ENCODE measurements at places on chromosomes 1 and 21. TPM values are rescaled to one million over a fixed set of nuclear protein-coding genes. Genes with fewer than 3 reads are reported as not detected.
A peak's percentile ranks its signal among the peaks of the same experiment; 100 is the strongest.

DNA sequence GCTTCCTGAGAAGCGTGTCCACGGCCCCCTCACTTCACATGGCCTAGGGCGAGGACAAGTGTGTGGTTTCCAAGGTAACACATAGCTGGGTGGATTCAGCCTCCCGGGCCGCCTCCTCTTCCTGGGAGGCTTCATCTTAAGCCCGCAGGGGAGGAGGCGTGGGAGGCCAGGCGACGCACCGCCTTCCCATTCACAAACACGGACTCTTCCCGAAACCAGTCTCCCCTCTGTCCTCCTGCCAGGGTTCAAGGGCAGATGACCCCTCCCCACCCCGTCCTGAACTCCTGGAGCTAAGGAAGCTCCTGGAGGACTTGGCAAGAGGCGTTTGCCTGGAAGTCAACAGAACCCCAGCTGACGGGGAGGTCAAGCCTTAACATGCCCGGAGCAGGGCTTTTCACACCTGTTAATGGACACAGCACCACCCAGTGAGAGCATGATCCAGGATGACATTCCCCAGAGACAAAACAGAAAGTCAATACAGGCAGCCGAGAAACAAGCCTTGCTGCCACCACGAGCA, 56.7 kb downstream of the KCNN3 start:
- no peaks in the 10 kb centered on the region for H3K4me1 ChIP-seq
- H3K27me3 ChIP-seq = no peaks in the 10 kb centered on the region
- H3K36me3 ChIP-seq = no peaks in the 10 kb centered on the region
- DNase-seq = no peak

GRCh38 chr1:77239311-77239710, 20.1 kb upstream of the PIGK start:
- no peak overlapping the region for H3K4me3 ChIP-seq
- no peak overlapping the region for H3K27ac ChIP-seq
- DNase-seq = no peak
- H3K27me3 ChIP-seq = no peaks in the 10 kb centered on the region
- H3K36me3 ChIP-seq = no peaks in the 10 kb centered on the region
- H3K4me1 ChIP-seq = no peaks in the 10 kb centered on the region

Gene KDF1
- total RNA-seq = 2.4 TPM

Gene SLC30A7
- 21.9 TPM for total RNA-seq

Gene SEMA4A
- total RNA-seq = 2.5 TPM

DNA sequence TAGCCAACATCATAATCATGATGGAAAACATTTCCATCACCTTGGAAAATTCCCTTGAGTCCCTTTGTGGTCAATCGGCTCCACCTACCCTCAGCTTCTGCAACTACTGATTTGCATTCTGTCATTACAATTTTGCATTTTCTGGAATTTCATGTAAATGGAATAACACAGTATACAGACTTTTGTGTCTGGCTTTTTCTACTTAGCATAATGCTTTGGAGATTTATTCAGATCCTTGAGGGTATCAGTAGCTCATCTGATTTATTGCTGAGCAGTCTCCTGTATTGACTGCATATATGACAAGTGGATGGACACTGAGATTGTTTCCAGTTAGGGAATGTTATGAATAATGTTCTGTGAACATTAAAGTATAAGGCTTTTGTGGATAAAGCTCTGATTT, 358.3 kb downstream of the USP25 start:
- H3K36me3 ChIP-seq = no peaks in the 10 kb centered on the region
- no peak overlapping the region for H3K4me3 ChIP-seq
- H3K4me1 ChIP-seq = no peaks in the 10 kb centered on the region
- no peaks in the 10 kb centered on the region for H3K27me3 ChIP-seq
- no peak overlapping the region for H3K27ac ChIP-seq

DNA sequence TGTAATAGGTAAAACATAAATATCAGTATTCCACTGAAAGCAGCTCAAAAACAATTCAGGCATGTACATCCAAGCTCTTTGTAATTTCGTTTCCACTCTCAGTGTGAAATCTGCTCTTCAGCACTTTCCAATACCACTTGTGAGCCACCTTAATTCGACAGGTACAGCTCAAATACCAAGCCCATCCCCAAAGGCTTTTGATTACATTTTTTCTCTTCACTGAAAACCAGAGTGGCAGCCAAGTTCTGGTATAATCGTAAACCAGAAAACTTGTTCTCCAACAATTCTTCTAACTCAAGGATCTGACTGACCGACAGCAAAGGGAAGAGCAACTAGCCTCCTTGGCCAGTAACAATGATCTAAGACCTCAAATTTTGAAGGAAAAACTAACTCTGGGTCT, 36.8 kb downstream of the FBXO42 start:
- peaks cover 4% of the 10 kb centered on the region for H3K36me3 ChIP-seq
- no peaks in the 10 kb centered on the region for H3K27me3 ChIP-seq
- DNase-seq = no peak
- H3K4me1 ChIP-seq = no peaks in the 10 kb centered on the region

Gene HPDL
- total RNA-seq = 0.56 TPM

DNA sequence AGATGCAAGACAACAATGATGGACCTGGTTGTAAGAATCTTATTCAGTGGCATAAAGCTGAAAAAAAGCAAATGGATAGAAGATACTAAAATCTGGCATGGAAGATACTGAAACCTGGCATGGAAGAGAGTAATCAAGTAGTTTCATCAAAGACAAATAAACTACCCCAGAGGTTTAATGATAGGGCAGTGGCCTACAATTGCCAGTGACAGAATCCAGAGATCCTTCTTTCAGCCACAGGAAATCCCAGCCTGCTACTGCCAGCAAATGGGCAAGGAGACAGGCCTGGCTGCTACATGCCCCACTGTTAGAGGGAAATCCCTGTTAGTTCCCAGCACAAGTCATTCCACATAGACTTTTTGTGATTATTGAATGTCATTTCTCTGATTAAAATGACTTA, 409.4 kb downstream of the VAV3 start:
- DNase-seq = no peak
- no peaks in the 10 kb centered on the region for H3K36me3 ChIP-seq

DNA sequence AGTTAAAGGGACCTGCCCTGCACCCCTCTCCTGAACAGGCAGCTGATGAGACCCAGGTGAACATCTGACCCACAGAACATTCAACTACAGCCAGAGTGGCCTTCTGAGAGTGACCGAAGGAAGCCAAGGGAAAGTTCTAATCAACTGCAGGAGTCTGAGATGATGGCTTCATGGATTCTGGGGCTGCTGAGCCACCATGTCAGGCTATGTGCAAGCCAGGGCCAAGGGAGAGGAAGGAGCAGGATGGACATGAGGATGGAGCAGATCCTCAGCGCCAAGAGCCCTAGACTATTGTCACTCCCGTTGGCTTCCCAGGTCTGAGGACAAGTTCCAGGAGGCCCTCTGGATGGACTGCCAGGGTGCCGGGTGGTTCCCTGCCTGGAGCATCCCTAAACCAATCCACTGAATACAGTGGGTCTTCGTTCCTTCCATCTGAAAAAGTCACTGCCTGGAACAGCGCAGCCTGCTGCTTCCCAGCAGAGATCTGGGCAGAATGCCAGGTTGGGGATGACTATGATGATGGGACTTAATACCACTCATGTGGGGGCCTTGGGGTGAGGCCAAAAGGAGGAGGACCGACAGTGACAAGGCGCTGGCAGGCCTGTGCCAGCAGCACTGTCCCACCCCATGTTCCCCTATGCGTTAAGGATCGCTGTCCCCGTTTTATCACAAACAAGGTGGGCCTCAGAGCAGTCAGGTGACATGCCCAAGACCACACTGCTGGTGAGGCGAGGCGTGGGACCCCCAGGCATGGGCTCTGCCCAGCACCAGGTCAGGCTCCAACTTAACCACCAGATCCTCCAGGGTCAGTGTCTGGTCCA, 19.8 kb downstream of the SPOCD1 start:
- no peaks in the 10 kb centered on the region for H3K27me3 ChIP-seq
- H3K4me1 ChIP-seq = no peaks in the 10 kb centered on the region
- H3K4me3 ChIP-seq = no peak overlapping the region
- peak; percentile 52 for DNase-seq

- DNase-seq = no peak
- no peaks in the 10 kb centered on the region for H3K27me3 ChIP-seq
- H3K4me3 ChIP-seq = no peak overlapping the region
- H3K36me3 ChIP-seq = no peaks in the 10 kb centered on the region
- H3K27ac ChIP-seq = no peak overlapping the region
These were observed 138.9 kb upstream of the SPATA6 start for GRCh38 chr1:48610628-48611542.

- H3K4me1 ChIP-seq = peaks cover 14% of the 10 kb centered on the region
- no peaks in the 10 kb centered on the region for H3K27me3 ChIP-seq
- no peak overlapping the region for H3K27ac ChIP-seq
- no peaks in the 10 kb centered on the region for H3K36me3 ChIP-seq
- H3K4me3 ChIP-seq = no peak overlapping the region
These were observed 1.1 kb upstream of the ATP8B2 start for GRCh38 chr1:154324241-154324640.

DNA sequence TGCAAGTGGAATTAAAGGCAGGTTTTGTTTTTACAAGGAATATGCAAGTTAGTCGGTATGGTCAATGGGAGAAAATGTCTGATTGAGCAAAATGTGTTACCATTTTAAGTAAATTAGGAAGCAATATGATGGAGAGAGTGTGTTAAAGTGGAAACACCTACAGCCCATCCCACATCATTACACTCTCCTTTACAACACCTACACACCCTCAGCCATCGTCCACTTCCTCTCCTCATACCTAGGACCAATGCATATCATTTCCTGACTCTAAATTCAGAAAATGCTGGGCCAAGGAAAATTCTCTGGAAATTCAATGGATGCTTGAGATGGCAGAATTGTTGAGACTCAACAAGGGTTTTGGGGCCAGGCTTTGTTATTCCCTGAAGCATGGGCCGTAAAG, 16.4 kb upstream of the CCDC190 start:
- no peaks in the 10 kb centered on the region for H3K27me3 ChIP-seq
- H3K36me3 ChIP-seq = no peaks in the 10 kb centered on the region
- no peak for DNase-seq
- peaks cover 14% of the 10 kb centered on the region for H3K4me1 ChIP-seq

- H3K27ac ChIP-seq = no peak overlapping the region
- H3K36me3 ChIP-seq = no peaks in the 10 kb centered on the region
- peak overlapping the region; percentile 46 for H3K4me3 ChIP-seq
- peaks cover 7% of the 10 kb centered on the region for H3K4me1 ChIP-seq
These were observed 1.7 kb upstream of the NEGR1 start for GRCh38 chr1:72284084-72284347.

Gene RBBP5
- total RNA-seq = 9.7 TPM

- H3K27me3 ChIP-seq = no peaks in the 10 kb centered on the region
- DNase-seq = peak; percentile 67
- H3K27ac ChIP-seq = peak overlapping the region; percentile 22
These were observed 27.2 kb upstream of the EPS8L3 start for GRCh38 chr1:109790735-109791494.

Gene LENEP
- total RNA-seq = not detected

- no peak overlapping the region for H3K27ac ChIP-seq
- no peak overlapping the region for H3K4me3 ChIP-seq
- no peaks in the 10 kb centered on the region for H3K4me1 ChIP-seq
- DNase-seq = no peak
These were observed 75.6 kb downstream of the MTR start for GRCh38 chr1:236870721-236871120.

Gene CFHR5
- total RNA-seq = 78.6 TPM

DNA sequence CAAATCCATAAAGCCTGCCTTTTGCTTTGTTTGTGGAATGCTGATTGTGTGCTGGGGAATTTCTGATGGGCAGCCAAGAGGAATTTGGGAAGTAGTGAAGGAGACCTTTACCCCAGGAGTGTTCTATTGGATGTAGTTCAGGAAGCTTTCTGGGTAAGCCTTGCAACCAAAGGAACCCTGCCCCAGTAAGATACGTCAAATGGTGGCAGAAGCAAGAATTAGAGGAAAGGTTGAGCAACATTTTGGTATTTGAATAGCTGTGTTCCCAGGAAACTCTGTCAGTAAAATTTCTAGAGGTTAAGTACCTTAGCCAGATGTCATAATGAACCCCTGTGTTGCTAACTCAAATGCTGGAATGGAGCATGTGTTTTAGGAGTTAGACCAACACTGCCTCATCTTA, 6.4 kb downstream of the MGST3 start:
- H3K27me3 ChIP-seq = no peaks in the 10 kb centered on the region
- peaks cover 72% of the 10 kb centered on the region for H3K4me1 ChIP-seq
- H3K27ac ChIP-seq = peak overlapping the region; percentile 69
- DNase-seq = no peak
- H3K36me3 ChIP-seq = no peaks in the 10 kb centered on the region

DNA sequence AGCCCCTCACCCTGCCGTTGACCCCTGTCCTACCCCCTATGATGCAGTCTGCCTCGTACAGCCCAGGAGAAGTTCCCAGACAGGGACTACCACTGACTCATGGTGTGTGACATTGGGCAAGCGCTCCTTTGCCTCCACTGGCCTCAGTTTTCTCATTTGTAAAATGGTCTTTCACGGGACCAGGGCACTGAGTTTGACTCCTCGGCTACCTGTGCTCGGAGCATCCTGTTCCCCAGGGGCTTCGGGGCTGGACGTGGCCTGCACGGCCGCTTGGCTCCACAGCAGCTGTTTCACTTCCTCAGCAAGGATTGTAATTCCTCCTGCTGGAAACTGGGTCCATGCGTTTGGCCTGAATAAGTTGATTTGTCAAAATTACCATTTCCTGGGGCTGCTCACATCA, 277.3 kb downstream of the MATN1 start:
- no peak overlapping the region for H3K4me3 ChIP-seq
- DNase-seq = no peak
- H3K4me1 ChIP-seq = no peaks in the 10 kb centered on the region
- H3K36me3 ChIP-seq = no peaks in the 10 kb centered on the region
- H3K27ac ChIP-seq = no peak overlapping the region

GRCh38 chr21:42655796-42656770, 2.7 kb downstream of the PDE9A start:
- H3K4me1 ChIP-seq = peaks cover 12% of the 10 kb centered on the region
- H3K27me3 ChIP-seq = no peaks in the 10 kb centered on the region
- H3K4me3 ChIP-seq = no peak overlapping the region
- no peak overlapping the region for H3K27ac ChIP-seq

GRCh38 chr1:103367186-103367585, 158.3 kb upstream of the RNPC3 start:
- H3K4me3 ChIP-seq = no peak overlapping the region
- DNase-seq = no peak
- H3K4me1 ChIP-seq = no peaks in the 10 kb centered on the region
- no peaks in the 10 kb centered on the region for H3K27me3 ChIP-seq

Measured in right lobe of liver (tissue), 6 donors.